ENCODE measurements at places on chromosomes 1 and 21.

DNA sequence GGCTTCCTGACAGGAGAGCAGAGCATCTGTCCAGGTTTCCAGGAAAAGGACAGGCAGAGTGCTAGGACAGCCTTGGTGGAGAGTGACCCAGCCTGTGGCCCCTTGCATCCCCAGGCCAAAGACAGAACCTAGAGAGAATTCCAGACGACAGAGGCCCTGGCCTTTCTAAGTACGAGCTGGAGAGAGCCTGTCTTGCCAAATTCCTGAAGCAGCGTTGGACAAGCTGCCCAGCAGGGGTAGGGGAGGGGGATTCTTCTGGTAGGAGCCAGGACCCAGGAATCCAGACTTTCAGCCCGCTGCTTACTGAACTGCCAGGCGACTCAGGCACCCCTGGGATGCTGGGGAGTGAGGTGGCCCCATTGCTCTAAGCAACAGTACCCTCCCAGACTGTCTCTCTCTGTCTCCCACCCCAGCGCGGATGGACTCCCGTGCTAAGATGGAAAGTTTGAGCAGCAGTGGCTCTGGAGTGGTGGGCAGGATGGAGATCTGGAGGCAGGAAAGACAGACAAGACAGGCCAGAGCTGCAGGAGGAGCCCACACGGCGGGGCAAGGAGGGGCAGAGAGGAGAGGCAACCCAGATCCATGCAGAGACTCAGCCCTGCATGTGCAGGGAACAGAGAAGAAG, 8.8 kb upstream of the PEAR1 start:
- DNase-seq: no peak

GRCh38 chr1:66607458-66607857, 73.5 kb downstream of the SGIP1 start:
- DNase-seq: peak; percentile 27

DNA sequence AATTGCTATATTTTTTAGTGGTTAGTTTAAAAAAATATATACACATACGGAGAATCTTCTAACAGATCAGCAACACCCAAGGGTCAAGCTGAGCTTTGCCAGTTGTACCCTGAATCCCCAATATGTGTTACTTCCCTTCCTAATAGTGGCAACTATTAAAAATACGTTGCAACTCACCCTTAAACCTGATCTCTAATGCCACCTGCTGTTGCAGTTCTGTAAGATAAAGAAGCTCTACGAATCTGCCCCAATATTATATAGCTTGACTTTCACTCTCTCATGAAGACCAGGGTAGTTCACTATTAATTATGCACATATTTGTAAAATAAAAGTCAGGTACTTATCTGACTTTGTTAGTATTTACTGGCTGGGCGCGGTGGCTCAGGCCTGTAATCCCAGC, 58.4 kb downstream of the ASH1L start:
- peak; percentile 88 for DNase-seq

DNA sequence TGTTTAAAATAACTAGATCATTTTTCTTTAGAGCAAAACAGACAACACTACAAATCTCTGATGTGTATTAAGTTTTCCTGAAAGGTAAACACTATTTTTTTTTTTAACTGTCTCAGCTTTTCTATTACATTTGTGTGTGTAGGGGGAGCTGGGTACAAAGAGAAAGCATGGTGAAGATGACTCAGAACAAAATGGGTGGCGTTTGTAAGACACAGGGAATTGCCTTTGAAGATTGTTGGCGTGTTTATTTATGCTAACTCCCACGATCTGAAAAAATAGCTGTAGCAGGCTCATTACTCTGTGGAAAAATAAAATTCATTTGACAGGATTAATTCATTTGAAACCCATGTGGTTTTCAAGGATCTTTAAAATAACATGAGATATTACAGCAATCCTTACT, 285.1 kb downstream of the RYR2 start:
- no peak for DNase-seq

GRCh38 chr1:23989263-23989662, 9.1 kb upstream of the SRSF10 start:
- DNase-seq: no peak

DNA sequence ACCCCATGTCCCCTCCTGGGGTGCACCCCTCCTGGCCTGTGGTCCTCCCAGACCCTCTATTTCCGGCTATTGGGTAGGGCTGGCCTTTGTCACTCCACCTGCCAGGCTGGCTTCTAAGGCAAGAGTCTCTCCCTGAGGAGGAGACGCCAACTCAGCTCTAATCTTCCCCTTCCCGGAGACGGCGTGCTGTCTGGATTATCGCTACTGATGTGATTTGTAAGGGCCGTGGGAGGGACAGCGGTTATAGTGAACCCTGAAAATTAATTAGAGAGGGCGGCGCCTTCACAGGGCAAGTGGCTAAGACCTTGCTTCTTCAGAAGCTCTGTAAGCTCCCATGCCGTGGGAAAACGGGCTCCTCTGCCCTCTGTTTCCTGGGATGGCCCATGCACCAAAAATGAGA, 207.0 kb upstream of the VAMP3 start:
- DNase-seq: no peak

- peak; percentile 27 for DNase-seq
Observed at GRCh38 chr21:36966821-36967768, 626 bp upstream of the HLCS start.

- no peak for DNase-seq
Observed at GRCh38 chr1:211478801-211479578, 13.0 kb downstream of the RD3 start.

DNA sequence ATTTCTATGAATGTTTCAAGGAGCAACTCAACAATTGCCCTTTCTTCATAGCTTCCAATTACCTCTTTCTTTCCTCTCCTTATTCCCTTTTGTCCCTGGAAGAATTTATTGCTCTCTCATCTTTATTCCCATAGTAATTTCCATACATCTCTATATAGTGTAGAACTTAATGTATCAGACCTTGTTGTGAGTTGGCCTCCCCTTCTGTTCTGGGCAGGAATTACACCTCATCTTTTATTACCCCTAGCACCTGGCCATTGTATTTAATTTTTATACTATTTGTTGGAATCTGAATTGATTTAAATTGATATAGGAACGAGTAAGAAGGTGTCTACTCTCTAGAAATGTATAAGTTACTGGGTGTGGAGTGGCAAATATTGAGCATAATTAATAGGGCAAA, 114.5 kb downstream of the CACHD1 start:
- no peak for DNase-seq

GRCh38 chr1:156421062-156421938, 52.3 kb downstream of the RHBG start:
- peak; percentile 88 for DNase-seq

GRCh38 chr1:43284546-43285110, 753 bp downstream of the C1orf210 start:
- no peak for DNase-seq

DNA sequence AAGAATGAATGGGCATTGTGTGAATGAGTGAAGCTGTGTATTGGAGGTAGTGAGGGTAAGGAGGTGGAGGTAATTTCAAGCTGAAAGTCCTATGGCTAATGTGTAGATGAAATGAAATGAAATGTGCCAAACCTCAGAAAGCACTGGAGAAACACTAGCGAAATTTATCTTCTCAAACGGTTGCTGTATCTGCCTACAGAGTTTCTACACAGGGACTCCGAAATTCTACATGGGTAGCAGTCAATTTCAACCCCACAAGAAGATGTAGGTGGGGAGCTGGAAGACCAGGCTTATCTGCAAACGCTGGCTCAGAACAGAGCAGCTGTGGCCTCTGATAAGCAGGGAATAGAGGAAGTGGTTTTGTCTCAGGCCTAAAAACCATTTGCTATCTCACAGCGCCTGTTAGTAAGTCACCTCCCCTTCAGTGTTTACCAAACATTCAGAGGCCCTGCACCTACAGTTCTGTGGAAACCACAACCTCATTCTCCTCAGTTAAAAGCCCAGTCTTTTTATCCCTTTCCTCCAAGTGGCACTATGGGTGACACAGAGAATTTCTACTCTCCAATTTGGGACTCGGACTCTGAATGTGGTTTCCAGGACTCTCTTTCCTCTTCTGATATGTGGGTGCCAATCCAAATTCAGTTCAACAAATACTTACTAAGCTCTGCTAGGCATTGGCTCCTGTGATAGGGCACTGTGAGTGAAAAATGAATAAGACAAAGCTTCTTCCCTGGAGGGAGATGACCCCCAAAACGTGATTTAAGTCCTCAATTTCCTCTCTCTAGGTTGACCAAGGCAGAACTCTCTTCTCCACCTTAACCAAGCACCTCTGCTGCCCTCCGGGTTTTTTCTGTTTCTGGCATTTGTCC, 17.2 kb upstream of the SLAMF6 start:
- peak; percentile 97 for DNase-seq

- DNase-seq: no peak
Observed at GRCh38 chr1:32927441-32927840, 26.3 kb upstream of the TMEM54 start.

DNA sequence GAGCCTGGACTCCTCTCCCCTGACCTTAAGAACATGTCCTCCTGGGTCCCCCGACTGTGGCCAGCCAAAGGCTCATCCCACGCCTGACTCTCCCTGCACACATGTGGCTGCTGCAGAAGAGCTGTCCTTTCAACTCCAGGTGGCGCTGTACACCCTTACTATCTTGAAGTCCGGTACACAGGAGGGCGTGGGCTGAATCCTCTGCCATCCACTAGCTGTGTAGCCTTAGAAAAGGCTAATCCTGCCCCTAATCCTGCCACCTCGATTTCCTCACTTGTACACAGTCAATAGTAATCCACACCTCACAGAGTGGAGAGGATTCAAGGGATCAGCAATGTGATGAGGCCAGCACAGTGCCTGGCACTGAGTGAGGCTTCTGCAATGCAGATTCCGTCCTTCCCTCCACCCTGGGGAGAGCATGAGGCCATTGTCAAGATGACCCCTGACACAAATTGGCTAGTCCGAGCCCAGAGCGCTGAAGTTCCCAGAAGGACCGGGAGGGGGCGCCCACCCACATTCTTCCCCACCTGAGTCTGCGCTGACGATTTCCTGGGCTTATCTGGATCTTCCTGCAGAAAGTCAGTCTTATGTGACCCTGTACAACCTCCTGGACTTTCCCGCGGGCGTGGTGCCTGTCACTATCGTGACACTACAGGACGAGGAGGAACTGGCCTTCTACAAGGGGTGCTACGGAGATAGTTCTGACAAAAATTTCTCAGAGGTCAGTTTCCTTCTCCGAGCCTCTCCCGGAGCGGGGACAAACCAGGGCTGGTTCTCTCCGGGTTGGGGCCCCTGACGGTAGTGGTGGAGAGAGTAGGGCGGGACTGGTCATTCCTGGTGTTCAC, 47.1 kb upstream of the DMBX1 start:
- DNase-seq: peak; percentile 83

GRCh38 chr1:169465281-169465680, 20.5 kb downstream of the SLC19A2 start:
- DNase-seq: no peak

GRCh38 chr21:40765811-40766210, 81.1 kb downstream of the DSCAM start:
- DNase-seq: no peak

GRCh38 chr1:198619375-198620140, 19.3 kb upstream of the PTPRC start:
- DNase-seq: peak; percentile 61

DNA sequence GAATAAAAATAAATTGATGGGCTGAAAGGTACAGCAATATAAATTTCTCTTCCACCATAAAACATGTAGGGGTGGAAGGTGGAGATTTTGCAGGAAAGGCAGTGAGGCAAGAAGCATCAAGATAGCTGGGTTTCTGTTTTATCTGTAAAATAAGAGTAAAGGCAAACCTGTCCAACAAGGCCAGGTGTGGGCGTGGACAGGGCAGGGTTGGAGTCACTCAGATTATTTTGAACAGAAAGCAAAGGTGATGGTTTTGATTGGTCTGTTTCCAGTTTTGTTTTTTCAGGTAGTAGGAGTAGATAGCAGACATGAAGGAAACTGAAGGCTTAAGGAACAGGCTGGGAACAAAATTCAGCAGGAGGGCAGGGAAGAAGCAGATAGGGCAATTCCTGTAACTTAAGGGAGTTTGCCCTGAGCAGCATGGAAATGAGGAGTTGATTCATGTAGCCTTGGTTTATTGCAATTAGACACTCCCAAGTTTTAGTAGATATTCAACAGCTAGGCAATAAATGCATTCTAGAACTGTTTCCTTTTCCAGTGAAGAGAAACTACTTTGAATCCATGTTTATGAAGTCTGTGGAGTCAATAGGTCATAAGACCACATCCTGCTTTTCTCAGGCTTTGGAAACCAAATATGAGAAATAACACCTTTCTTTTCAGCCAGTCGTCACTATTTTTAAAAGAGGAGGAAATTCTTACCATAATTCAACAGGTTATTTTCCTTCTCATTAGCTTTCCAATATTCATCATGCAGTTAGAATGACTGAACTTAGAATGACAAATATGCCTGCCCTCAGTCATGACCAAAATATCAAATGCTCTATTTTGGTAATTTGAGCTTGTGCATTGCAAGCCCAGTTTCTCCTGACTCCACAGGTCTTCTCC, 38.7 kb upstream of the CD55 start:
- no peak for DNase-seq

- DNase-seq: no peak
Observed at GRCh38 chr1:2376261-2376741, 15.1 kb downstream of the MORN1 start.

- DNase-seq: no peak
Observed at GRCh38 chr1:92711473-92712165, 73.3 kb downstream of the EVI5 start.

DNA sequence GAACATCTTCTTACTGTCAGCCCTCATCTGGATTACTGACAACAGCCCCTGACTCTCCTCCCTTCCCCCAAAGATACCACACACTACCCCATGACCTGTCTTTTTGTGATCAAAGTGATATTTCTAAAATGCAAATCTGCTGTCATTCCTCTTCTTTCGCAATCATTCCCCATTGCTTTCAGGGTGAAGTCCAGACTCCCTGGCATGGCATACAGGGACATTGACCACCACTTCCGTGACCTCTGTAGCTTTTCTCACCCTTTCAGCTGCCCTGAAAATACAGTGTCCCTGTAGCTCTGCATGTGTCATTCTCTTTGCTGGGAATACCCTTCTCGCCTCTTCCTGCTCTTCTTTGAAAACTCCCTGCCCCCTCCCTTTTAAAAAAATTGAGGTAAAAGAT, 4.1 kb downstream of the SERINC2 start:
- no peak for DNase-seq

DNA sequence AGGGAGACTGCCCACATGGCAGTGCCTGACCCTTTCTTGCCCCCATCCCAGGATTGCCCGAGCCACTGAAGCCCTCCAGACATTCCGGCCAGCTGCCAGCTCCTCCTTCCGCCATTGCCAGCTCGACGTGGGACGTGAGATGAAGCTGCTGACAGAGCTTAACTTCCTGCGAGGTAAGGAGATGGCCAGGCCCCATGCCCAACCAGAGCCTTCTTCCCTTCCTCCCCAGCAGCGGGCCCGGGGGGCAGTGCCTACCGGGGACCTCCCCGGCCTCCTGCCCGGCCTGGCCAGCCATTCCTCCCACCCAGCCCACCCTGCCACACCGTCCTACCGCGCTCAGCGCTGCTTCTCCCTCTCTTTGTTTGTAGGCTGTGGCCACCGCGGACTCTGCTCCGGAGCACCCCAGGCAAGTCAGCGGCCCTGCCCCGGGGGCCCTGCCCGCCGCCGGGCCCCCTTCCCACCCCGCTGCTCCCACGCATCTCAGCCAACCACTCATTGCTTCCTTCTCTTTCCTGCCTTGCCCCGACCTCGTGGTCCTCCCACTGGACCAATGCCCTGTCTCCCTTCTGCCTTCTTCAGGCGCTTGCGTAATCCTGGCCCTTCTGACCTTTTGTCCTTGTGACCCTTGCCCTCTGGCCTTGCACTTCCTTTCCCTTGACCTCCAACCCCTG, 4.9 kb downstream of the TRIM46 start:
- DNase-seq: no peak

All from NAMALWA (cell line).